ENCODE measurements at places on chromosomes 2 and 18.

GRCh38 chr2:191724015-191724414 is 46.1 kb downstream of the NABP1 start:
- no peak for DNase-seq

DNA sequence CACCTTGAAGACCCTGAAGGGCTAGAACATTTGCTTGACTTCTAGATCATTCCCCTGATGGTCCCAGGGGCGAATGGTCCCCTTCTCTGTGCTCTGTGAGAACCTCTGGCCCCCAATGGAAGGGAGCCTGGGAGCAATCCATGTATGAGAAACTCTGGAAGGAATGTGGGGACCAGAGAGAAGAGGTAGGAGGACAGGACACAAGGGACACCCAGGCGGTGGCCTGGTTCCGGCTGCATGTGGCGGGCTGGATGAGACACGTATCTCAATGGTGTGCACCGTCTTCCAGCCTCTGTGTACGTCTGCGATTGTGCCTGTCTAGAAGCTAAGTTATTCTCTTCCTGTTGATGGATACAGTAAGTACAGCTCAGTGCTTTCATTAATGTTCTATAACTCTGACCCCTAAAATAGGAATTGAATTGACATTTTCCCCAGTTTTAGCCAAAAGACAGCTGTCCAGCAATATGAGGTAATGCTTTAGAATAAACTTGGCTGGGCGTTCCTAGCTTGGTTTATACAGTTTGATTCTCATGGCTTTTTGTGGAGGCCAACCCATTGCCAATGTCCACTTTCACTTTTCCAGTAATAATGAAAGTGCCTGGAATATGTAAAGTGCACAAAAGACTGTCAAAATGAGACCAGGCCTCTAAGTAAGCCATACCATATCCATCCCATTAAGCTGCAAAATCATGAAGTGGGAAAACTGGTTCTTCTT is 30.1 kb upstream of the COPS8 start:
- no peak for DNase-seq

GRCh38 chr2:216217904-216218260 is 108.7 kb downstream of the XRCC5 start:
- DNase-seq, result no peak

DNA sequence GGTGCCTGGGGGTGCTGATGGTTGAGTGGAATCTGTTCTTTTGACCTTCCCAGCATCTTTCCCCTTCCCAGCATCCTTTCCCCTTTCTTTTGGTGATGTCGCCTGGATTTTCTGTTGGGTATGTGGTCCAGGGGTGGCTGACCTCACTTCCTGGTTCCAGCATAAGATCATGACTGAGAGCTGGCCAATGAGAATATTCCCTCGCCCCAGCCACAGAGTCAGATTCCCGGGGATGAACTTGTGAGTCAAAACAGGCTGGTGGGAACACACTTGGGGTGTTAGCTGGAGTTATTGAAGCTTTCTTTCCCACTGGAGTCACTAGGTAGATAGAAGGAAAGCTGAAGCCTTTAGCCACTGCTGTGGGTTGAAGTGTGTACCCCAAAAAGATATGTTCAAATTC is 28.0 kb upstream of the FOSL2 start:
- DNase-seq, result no peak

GRCh38 chr2:17520761-17521160 is 2.5 kb upstream of the RAD51AP2 start:
- DNase-seq, result no peak

DNA sequence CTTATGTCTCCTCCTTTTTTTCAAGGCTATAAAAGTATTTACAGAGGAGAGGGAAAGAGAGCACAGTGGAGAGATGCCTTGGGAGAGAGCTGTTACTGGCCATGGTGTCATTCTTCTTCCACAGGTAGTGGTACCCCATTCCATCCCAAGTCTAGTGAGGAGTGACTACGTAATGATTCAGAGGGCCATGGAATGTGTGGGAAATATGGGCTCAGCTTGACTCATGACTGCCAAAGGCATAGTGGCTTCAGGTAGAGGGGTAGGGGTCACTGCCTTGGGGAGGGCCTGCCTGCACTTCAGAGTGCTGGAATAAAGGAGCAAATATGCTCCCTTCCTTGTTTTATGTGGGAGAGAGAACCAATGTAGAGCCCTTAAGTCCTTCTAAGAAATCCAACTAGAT is 620.6 kb downstream of the IRS1 start:
- DNase-seq, result no peak

GRCh38 chr2:236824836-236825235 is 255.2 kb downstream of the ACKR3 start:
- no peak for DNase-seq

DNA sequence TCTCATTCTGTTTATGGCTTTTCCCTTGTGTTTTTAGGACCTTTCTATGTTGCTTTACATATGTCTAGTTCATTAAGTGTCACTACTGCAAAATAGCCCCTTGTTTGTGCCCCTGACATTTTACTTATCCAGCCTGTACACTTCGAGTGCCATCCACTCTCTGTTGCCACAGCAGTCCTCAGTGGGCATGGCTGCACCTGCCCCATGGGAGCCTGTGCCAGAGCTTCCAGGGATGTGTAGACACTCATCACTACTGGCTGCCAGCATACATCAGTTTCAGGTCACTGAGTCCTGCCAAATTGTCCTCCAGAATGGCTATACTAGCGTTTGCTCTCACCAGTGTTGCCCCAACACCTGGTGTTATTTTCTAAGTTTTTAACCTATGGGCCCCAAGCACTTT is 80.4 kb downstream of the ARMC9 start:
- DNase-seq, result no peak

- peak; percentile 27 for DNase-seq
Measured at GRCh38 chr2:171084128-171084527, 76.6 kb downstream of the TLK1 start.

DNA sequence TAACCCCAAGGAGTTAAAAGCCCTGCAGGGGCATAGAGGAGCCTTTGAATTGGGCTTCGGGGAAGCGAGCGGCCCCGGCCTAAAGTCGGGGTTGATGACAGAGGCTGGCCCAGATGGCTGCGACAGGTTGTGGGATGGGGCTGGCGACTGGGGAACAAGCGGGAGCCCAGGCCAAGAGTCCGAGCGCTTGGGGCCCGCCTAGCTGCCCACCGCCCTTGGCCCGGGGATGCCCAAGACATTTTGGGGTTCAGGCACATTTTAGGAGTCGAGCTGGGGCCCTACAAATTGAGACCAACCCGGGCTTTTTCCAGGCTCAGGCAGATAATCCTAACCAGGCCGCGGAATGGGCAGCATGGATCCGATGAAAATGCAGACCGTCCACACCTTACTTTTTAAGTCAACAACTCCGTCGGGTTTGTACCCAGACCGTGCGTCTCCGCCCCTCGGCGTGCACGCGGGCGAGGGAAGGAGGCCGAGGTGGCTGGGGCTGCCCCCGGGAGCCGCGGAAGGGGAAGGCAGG is 507 bp downstream of the RTKN start:
- no peak for DNase-seq

- DNase-seq, result no peak
Measured at GRCh38 chr18:36692921-36693332, 135.9 kb downstream of the TPGS2 start.

DNA sequence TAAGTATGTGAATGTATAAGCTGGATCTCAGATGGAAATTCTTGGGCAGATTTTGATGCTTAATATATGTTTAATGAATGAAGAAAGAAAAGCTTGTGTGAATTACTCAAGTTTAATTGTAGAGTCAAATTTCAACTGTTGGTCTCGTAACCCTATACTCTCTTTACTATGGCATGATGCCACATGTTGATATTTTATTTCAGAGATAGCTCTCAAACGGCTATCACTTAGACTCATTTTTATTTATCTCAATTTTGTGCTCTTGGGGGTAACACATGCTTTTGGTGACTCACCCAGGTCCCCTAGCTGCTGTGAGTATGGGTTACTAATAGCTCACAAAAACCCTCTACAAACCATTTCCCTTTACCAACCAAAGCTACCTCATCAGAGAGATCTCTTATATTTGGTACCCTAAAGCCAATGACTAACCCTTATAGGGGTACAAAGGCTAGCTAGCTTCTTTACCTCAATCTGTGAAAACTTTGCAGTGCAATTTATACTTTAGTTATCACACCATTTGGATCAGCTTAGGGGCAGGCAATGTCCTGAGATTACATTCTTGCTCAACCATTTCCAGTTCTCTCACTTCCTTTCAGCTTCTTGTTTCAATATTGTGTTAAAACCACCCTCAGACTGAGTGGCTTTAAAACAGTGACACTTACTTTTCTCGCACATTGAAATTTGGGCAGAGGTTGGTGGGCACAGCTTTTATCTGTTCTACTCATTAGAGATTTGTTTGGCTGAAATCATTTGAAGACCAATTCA is 240.3 kb downstream of the CDH7 start:
- DNase-seq, result no peak

DNA sequence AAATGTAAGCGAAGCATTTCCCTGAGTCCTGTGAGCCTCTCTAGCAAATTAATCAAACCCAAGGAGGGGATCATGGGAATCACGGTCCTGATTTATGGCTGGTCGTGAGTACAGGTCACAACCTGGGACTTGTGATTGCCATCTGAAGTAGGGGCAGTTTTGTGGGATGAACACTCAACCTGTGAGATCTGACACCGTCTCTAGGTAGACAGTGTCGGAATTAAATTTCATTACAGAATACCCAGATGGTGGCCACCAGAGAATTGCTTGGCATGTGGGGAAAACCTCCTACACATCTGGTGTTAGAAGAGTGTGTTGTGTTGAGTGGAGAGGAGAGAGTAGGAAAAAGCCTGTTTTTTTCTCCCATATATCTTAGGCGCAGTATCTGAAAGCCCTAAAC is 12.5 kb downstream of the CAPN14 start:
- DNase-seq, result no peak

- no peak for DNase-seq
Measured at GRCh38 chr2:193331676-193332075, 1136.9 kb upstream of the TMEFF2 start.

DNA sequence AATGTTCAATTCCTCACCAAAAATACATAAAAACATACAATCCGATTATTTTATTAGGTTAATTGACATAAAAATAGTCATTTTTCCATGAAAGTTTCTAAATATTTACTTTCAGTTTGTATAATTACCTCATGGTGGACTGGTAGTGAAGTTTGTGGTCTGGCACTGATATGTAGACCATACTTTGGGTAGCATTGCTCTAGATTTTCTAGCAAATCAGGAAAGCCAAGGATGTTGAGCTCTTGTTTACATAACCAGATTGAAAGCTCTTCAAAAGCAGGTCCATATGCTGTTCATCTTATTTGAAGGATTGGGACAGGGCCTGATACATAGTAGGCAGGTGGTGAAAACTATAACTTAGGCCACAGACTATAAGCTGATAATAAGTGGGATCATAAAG is 61.8 kb downstream of the COMMD1 start:
- DNase-seq, result no peak

- no peak for DNase-seq
Measured at GRCh38 chr2:39359453-39360038, 77.5 kb downstream of the MAP4K3 start.

GRCh38 chr18:62060820-62061219 is 126.0 kb downstream of the PIGN start:
- DNase-seq, result no peak

DNA sequence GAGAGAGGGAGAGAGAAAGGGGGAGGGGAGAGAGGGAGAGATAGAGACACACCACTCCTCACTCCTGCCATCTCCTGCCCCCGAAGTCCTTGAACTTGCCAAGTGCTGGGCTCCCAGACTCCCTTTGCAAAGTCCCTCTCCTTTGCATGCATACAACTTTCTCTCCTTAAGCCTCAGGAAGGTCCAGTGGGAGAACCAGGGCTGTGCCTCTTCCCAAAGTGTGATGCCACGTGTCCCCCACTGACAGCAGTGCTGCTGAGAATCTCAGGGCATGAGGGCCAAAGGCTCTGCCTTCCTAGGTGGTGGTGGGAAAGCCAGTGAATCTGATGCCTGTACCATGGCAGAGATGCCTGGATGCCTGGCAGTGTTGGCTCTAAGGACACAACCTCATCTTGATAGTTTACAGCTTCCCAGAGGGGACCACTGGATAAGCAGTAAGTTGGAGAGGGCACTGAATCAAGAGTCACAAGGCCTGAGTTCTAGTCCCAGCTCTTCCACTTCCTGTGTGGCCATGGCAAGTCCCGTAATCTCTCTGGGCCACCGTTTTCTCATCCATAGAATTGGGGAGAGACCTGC is 103.4 kb downstream of the CLIP4 start:
- no peak for DNase-seq

DNA sequence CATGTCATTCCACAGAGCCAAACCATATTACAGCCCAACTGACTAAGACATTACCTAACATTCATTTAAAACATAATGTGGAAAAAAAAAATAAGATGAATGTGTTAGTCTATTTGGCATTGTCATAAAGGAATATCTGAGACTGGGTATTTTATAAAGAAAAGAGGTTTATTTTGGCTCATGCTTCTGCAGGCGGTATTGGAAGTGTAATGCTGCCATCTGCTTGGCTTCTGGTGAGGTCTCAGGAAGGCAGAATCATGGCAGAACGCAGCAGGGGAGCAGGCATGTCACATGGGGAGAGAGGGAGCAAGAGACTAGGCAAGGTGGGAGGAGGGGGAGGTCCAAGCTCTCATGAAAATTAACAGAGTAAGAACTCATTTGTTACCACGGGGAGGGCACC is 504.8 kb upstream of the LRATD1 start:
- no peak for DNase-seq

- DNase-seq, result peak; percentile 39
Measured at GRCh38 chr2:105749583-105750400, 5.1 kb downstream of the NCK2 start.

- no peak for DNase-seq
Measured at GRCh38 chr18:12253663-12254135, 462 bp upstream of the CIDEA start.

Data from CD4-positive, alpha-beta T cell treated with Interleukin-12 subunit alpha and Interleukin-12 subunit beta, for 1 hour (primary cell).